ENCODE measurements at places on chromosomes 3 and 15.

DNA sequence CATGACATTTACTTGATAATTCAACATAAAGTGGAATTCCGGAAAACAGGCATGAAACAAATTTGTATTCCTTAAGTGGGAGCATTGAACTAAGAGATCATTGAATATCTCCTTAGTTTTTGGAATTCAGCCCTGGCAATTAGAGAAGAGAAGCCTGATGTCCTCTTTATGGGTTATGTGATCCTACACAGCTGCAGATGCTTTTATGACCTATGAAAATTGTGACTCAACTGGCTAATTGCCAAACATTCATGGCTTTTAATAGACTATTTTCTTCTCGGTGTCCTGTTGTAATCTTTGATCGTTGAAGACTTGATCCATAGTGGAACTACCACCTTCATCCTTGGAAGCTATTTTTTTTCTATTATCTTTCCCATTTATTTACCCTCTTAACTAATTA is 46.1 kb downstream of the AGBL1 start:
- DNase-seq, result no peak

GRCh38 chr3:45112939-45113338 is 33.2 kb downstream of the CDCP1 start:
- no peak for DNase-seq

DNA sequence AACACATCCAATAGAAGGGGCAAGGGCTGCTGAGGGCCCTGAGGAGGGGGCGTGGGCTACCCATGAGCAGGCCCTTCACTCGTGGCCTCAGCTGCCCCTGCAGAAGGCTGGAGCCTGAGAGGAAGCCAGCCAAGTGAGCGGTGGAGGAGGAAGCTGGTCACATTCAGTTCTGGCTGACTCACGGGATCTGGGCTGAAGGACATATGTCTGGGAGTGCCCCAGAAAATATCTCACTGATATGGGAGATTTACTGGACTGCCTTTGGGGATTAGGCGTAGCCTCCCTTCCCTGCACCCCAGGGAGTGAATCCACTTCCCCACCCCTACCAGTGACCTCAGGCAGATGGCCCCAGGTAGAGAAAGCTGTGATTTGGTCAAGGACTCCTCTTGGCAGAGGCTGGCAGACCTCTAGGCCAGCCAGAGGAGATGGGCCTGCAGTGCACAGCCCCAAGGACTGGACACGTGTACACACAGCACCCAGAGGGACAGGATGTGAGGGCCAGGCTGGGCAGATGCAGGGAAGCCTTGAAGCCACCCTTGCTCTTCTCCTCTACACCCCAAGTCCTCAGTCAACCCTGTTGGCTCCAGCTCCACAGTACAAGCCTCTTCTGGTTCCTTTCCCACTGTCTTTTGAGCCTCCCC is 14.2 kb upstream of the ANKDD1A start:
- DNase-seq, result no peak

DNA sequence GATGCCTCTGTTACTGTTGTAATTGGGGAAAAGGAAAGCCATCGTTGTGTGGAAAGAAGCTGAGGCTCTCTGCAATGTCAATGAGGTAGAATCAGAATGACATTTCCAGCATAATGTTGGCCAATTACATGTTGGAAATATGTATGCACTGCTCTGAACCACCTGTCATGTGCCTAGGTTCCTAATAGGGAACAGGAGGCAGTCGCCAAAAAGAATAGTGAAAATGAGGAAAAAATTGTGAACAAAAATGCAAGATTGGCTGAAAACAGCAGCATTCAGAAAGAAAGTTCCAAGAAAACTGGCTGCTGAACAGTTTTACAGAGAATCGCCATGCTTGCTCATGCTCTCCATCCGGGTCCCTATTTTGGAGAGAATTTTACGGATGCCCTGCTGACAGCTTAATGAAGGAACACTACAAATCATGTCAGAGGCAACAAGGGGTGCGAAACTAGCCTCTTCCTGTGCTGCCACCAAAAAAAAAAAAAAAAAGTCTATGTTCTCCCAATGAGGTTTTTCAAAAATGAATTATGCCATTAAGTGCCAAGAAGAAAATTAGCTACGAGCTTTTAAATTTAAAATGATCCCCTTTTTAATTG is 305.9 kb upstream of the ARRDC4 start:
- no peak for DNase-seq

DNA sequence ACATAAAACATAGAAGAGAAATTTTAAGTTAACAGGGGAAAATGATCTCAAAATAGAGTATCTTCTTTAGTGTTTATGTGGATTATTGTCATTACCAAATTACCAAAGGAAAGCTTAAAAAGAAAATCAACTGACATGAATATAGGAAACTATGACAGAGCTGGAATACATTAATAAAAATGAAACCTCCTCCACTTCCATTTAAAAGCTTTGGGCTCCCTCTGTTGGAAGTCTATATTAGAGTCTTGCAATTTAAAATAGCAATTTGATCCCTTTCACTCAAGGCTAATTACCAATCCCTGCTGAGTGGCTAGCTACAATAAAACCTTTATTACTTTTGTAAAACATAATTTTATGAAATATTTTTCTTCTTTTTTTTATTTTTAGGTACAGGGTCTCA is 61.4 kb upstream of the IMPG2 start:
- no peak for DNase-seq

GRCh38 chr3:128598884-128599664 is 51.5 kb downstream of the RPN1 start:
- DNase-seq, result no peak
